Activated naive CD4-positive, alpha-beta T cell (primary cell): ENCODE measurements at places on chromosomes 2 and 18.

- DNase-seq = no peak
Measured at GRCh38 chr2:105909215-105909614, 164.5 kb downstream of the NCK2 start.

DNA sequence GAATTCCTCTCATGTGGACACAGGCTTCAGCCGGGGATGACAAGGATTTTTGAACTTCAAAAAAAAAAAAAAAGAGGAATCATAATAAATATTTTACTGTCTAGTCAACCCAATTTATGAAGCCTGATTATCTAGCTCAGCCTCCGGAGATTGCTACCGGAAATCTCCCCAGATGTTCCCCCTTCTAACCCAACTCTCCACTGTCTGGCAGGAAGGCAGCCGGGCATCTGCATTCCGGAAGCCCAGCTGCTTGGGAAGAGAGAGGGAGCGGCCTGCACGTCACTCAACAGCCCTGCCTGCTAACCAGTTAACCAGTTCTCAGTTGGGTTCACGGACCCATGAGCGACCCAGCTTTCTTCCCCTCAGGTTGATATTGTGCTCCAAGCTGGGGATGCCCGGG is 87.2 kb upstream of the POU3F3 start:
- no peak for DNase-seq

DNA sequence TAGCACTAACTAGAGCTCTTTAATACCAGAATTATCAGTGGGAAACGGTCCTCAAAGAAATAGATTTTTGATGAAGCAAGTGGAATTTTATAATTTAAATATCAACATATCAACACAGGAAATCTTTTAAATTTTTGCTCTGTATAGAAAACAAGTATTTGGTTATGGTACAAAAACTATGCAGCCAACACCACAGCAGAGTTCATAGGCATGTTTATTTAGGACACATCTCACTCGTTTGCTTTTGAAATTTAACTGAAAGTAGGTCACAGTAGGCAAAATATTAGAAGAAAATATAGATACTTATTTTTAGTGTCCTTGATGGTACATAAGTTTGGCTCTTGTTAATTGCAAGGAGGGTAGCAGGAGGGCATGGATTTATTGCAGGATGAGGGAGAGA is 34.3 kb upstream of the TANC1 start:
- no peak for DNase-seq

DNA sequence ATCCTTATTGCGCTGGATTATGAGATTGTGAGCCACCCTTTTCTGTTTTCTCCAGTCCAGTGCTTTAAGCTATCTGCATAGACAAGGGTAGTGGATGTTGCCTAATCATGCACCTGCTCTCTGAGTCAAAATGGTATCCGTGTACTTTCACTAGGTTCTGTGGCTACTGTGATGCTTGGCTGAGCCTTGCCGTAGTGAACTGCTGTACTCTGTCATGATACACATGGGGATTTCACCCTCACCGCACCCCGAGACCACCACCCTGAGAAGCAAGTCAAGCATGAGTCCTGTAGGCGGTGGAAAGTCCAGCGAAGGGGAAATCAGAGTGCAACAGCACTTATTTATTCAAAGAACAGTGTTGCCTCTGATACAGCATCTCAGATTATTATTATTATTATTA is 55.0 kb downstream of the ARHGAP25 start:
- DNase-seq = no peak

- DNase-seq = no peak
Measured at GRCh38 chr2:64700133-64700809, 46.6 kb upstream of the SERTAD2 start.
